ENCODE measurements at places on chromosomes 2 and 18.

- DNase-seq: no peak
- H3K27me3 ChIP-seq: no peaks in the 10 kb centered on the region
- H3K27ac ChIP-seq: no peak overlapping the region
- H3K4me3 ChIP-seq: no peak overlapping the region
- H3K36me3 ChIP-seq: peaks cover 17% of the 10 kb centered on the region
Measured at GRCh38 chr2:135637456-135638087, 104.1 kb upstream of the UBXN4 start.

DNA sequence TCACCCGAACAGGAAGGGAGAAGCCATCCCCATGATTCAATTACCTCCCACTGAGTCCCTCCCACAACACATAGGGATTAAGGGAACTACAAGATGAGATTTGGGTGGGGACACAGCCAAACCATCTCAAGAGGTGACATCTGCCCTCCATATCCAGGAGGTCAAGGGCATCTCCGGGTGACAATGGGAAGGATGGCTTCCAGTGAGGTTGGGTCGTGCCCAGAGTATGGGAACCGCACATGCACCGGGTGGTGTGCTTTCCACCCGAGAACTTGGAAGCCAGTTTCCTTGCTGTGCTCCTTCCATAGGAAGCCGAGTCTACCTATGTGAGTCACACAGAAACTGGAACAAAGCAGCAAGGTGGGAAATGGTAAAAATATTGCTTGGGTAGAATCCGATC, 216.9 kb upstream of the SALL3 start:
- peaks cover 45% of the 10 kb centered on the region for H3K27me3 ChIP-seq
- H3K4me1 ChIP-seq: peaks cover 3% of the 10 kb centered on the region
- no peak for DNase-seq
- no peak overlapping the region for H3K27ac ChIP-seq
- no peak overlapping the region for H3K4me3 ChIP-seq

- DNase-seq: no peak
- no peaks in the 10 kb centered on the region for H3K4me1 ChIP-seq
- H3K27me3 ChIP-seq: no peaks in the 10 kb centered on the region
- H3K27ac ChIP-seq: no peak overlapping the region
- no peaks in the 10 kb centered on the region for H3K36me3 ChIP-seq
- H3K4me3 ChIP-seq: no peak overlapping the region
Measured at GRCh38 chr2:81576713-81577112, 1272.2 kb upstream of the LRRTM1 start.

GRCh38 chr2:29747786-29748470, 173.5 kb downstream of the ALK start:
- DNase-seq: no peak
- peaks cover 2% of the 10 kb centered on the region for H3K27me3 ChIP-seq
- H3K36me3 ChIP-seq: no peaks in the 10 kb centered on the region
- H3K4me1 ChIP-seq: peaks cover 6% of the 10 kb centered on the region
- H3K27ac ChIP-seq: no peak overlapping the region
- H3K4me3 ChIP-seq: no peak overlapping the region

GRCh38 chr2:100057901-100058261, 84.5 kb downstream of the AFF3 start:
- no peak for DNase-seq
- no peak overlapping the region for H3K27ac ChIP-seq
- H3K27me3 ChIP-seq: peaks cover 11% of the 10 kb centered on the region
- peaks cover 4% of the 10 kb centered on the region for H3K4me1 ChIP-seq

DNA sequence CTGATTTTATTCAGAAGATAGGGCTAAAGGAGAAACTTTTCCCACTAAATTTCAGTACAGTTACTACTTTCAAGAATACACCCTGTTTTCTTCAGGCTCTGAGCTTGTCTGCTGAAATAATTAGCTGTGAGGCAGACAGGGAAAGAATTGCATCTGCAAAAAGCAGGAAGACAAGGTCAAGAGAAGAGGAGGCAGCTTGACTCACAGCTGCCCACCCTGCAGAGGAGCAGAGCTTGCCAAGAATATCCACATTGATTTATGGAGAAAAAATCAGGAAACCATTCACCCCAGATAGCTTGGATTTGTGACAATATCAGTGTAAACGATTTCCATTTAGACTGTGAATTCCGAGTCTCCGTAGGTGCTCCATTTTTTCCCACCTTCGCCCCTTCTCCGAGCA, 49.0 kb downstream of the ACTR2 start:
- H3K4me1 ChIP-seq: no peaks in the 10 kb centered on the region
- H3K36me3 ChIP-seq: peaks cover 4% of the 10 kb centered on the region
- H3K27ac ChIP-seq: no peak overlapping the region
- no peak for DNase-seq
- no peaks in the 10 kb centered on the region for H3K27me3 ChIP-seq

DNA sequence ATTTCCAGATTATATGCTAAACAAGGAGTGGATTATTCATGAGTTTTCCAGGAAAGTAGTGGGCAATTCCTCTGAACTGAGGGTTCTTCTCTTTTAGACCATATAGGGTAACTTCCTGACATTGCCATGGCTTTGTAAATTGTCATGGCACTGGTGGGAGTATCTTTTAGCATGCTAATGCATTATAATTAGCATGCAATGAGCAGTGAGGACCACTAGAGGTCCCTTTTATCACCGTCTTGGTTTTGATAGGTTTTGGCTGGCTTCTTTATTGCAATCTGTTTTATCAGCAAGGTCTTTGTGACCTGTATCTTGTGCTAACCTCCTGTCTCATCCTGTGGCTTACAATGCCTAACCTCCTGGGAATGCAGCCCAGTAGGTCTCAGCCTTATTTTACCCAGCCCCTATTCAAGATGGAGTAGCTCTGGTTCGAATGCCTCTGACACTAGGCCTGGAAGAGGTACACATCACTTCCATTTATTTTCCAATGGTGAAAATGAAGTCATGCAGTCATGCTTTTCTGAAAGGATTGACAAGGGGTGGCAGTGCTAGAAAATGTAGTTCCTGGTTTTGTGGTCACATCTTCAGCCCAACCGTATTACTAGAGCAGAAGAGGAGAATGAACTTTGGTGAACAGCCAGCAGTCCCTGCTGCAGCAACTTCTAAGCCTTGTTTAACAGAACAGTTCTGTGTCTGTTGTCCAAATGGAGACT, 26.6 kb upstream of the ITGA4 start:
- H3K27ac ChIP-seq: no peak overlapping the region
- peaks cover 6% of the 10 kb centered on the region for H3K4me1 ChIP-seq
- DNase-seq: no peak

DNA sequence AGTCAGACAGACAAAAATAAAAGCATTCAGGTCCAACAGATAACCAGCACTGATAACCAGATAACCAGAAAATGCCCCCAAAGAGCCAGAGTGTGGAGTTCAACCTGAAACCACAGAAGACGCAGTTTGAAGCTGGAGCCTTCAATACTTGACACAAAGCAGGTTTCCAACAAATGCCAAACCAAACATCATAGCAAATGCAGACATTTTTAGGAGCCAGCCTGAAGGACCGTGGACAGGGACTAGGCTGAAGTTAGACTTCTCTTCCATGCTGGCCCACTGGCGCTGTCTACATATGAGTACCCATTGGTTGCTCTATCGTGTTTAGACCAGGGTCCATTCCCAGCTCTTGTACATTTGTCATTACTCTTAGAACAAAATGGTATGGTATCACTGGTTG, 9.9 kb downstream of the COLEC12 start:
- no peak for DNase-seq
- H3K4me1 ChIP-seq: peaks cover 5% of the 10 kb centered on the region
- H3K4me3 ChIP-seq: no peak overlapping the region
- H3K36me3 ChIP-seq: no peaks in the 10 kb centered on the region
- H3K27me3 ChIP-seq: peaks cover 8% of the 10 kb centered on the region

- H3K27me3 ChIP-seq: no peaks in the 10 kb centered on the region
- H3K27ac ChIP-seq: no peak overlapping the region
- no peak overlapping the region for H3K4me3 ChIP-seq
- H3K4me1 ChIP-seq: peaks cover 5% of the 10 kb centered on the region
Measured at GRCh38 chr2:88181511-88181910, 11.4 kb downstream of the THNSL2 start.

GRCh38 chr18:49285627-49286026, 174.8 kb downstream of the DYM start:
- H3K27ac ChIP-seq: no peak overlapping the region
- H3K36me3 ChIP-seq: peaks cover 13% of the 10 kb centered on the region
- DNase-seq: no peak
- no peaks in the 10 kb centered on the region for H3K27me3 ChIP-seq
- no peaks in the 10 kb centered on the region for H3K4me1 ChIP-seq
- no peak overlapping the region for H3K4me3 ChIP-seq

DNA sequence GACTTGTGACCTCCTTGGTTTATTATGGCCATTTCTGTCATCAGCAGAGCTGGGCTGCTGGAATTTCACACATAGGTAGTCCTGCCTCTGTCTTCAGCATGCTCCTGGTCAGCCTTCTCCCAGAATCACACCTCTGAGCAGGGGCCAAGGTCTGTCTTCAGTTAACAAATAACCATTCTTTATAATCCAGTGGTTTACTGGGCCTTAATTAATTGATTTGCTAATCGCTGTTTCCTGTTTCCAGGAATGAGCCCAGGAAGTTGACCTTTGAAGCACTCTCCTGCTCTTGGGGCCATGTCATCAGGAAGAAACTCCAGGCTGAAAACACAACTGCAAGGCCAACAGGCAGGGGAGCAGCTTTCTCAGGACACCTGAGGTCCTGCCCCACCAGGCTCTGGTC, 278.5 kb downstream of the SRBD1 start:
- no peak for DNase-seq
- peaks cover 45% of the 10 kb centered on the region for H3K4me1 ChIP-seq
- peak overlapping the region; percentile 90 for H3K27ac ChIP-seq
- H3K27me3 ChIP-seq: peaks cover under 1% of the 10 kb centered on the region
- H3K4me3 ChIP-seq: no peak overlapping the region

DNA sequence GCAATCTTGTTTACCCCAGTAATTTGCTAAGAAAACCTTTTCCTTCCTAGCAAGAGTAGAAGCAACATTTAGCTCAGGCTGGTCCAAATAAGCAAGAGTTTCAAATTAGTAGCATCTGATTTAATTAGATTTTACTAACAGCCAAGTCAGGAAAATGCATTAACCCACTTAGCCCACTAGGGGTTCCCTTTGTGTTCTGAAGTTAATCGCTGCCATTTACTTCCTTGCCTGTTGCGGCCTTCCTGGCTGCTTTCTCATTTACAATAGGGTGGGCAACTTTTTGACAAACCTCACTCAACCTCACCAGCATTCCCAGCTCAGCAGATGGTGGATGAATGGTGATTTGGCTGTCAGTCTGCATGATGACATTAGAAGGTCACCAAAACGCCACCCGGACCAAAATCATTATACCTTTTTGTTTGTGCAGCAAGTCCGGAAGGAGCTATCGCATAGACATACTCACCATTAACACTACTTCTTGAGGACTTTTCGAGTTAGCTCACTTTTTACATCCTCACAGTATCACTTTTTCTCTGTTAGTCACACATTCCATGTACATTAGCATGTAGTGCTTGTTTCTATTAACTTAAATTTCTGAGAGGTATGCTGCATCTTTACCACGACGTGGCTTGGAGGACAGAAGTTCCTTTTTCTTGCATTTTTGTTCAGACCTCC, 101.5 kb upstream of the SETBP1 start:
- H3K4me3 ChIP-seq: no peak overlapping the region
- H3K27ac ChIP-seq: no peak overlapping the region
- H3K27me3 ChIP-seq: no peaks in the 10 kb centered on the region
- H3K4me1 ChIP-seq: no peaks in the 10 kb centered on the region
- no peak for DNase-seq

GRCh38 chr2:181243319-181243718, 213.9 kb upstream of the ITGA4 start:
- H3K4me1 ChIP-seq: no peaks in the 10 kb centered on the region
- no peak overlapping the region for H3K4me3 ChIP-seq
- H3K27me3 ChIP-seq: no peaks in the 10 kb centered on the region
- no peak for DNase-seq
- no peak overlapping the region for H3K27ac ChIP-seq

- H3K27me3 ChIP-seq: peaks cover 14% of the 10 kb centered on the region
- H3K27ac ChIP-seq: no peak overlapping the region
- no peak for DNase-seq
- H3K36me3 ChIP-seq: peaks cover 6% of the 10 kb centered on the region
Measured at GRCh38 chr2:128424406-128425171, 105.9 kb upstream of the HS6ST1 start.

DNA sequence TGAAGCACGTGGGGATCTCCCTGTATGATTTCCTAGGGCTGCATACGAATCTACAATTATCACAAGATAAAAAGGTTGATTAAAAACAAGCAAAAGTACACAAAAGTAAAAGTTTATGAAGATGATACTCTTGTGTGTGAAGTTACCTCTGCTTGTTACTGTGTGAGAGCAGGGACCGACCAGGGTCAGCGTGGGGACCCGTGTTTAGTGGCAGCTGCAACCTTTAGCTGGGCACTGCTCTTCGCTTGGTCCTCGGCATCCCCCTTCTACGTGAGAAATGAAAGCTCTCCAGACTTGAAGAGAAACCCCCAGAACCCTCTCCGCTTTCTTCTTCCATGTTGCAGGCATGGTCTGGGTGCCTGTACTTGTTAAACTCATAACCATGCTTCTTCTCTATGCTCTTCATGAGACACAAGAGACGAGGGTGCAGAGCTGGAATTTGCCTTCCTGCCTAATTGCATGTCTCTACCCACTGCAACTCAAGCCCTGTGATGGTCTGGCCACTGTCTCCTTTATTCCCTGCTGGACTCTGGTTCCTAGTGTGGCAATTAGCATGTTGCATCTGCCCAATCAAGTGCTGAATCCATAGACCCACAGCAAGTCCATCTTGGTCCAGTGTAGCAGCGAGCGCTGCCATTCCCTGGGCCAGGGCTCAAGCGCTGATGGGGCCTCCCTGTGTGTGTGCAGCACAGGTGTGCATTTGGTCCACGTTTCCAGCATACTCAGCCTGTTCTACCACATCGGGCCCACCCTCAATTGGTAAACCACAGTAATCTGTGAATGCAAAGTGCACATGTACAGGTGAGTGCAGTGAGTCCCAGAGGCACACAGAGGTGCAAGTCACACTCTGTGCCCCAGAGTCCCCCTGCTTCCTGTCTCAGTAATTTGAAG, 88.5 kb downstream of the TWIST2 start:
- no peak overlapping the region for H3K4me3 ChIP-seq
- peaks cover 21% of the 10 kb centered on the region for H3K27me3 ChIP-seq
- no peaks in the 10 kb centered on the region for H3K4me1 ChIP-seq

DNA sequence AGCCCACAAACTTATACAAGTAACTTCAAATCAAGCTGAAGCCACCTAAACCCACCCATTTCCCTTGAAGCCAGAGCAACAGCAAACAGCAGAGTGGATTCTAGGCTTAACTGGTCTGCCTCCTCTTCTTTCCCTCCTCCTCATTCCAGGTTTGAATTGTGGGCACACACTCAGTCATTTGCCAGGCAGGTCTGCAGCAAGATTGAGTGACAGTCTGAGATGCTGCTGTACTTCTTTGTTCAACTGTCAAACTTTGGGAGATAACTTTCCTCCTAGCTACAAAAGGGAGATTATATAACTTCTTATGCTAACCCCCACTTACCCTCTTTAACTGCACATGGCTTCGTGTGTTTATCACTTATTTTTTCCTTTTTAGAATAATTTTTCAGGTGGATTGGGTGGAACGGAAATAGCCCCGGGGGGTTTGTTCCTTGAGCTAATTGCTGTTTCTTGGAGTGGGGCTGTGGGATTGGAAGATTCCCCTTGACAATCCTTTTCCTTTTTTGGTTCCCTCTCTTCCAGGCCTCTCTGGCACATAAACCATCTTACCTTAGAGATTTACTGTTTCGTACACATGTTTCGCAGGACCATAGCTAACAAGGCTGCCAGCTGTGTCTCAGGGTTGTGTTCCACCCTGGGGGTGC, 55.0 kb downstream of the RNF144A start:
- H3K4me3 ChIP-seq: no peak overlapping the region
- no peak overlapping the region for H3K27ac ChIP-seq
- H3K27me3 ChIP-seq: no peaks in the 10 kb centered on the region
- H3K4me1 ChIP-seq: peaks cover 7% of the 10 kb centered on the region

- peaks cover 3% of the 10 kb centered on the region for H3K27me3 ChIP-seq
- H3K4me1 ChIP-seq: no peaks in the 10 kb centered on the region
- H3K36me3 ChIP-seq: no peaks in the 10 kb centered on the region
- no peak for DNase-seq
- no peak overlapping the region for H3K27ac ChIP-seq
Measured at GRCh38 chr18:74489676-74490075, 6.5 kb upstream of the CNDP2 start.
